ENCODE measurements at places on chromosomes 11 and 22.

- no peak for DNase-seq
Measured at GRCh38 chr22:39815932-39816331, 77.6 kb downstream of the ENTHD1 start.

DNA sequence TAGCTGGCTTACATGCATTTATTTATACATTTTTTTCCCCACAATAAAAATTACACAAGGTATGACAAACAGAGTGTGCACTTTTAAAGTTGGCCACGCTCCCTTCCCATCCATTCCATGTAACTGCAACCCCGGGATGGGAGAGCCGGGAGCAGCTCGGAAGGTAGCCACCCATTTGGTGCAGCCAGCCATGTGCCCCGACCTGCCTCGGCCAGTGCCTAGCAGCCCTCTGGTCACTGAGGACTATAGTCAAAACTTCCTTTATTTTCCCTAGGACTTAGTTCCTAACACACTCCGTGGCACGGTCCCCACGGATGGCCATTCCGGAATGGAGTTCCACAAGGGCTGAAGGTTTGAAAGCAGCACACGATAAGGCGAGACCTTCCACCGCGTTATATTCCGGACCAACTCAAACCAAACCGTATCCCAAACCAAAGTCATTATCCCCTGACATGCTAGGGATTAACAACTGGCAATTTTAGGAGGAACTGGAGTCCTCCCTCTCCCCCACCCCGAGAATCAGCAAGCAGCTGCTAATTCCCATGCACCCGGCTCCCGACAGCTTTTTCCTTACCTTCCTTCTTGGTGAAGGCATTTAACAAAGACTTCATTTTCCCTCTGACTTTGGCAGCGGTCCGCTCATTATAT lies 426.4 kb downstream of the SHANK2 start:
- no peak for DNase-seq

DNA sequence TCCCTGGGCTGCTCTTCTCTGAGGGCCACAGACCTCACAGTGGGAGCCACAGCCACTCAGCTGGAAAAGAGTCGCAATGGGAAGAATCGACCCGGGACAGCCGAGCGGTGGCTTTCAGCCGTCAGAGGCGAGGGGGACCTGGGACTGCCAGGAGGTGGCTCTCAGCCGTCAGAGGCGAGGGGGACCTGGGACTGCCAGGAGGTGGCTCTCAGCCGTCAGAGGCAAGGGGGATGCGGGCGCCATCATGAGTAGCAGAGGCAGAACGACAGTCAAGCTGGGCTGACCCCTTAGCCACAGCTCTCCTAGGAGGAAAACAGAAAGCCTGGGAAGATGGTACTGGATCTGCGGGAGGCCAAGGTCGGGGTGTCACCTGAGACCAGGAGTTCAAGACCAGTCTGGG lies 14.9 kb upstream of the MUC2 start:
- DNase-seq, result no peak

- no peak for DNase-seq
Measured at GRCh38 chr22:20216863-20217499, 51.1 kb downstream of the RTN4R start.

GRCh38 chr11:87859636-87860035 lies 315.6 kb downstream of the RAB38 start:
- no peak for DNase-seq

GRCh38 chr11:67022341-67022933 lies 497 bp upstream of the SYT12 start:
- DNase-seq, result no peak

GRCh38 chr11:76763573-76764346 lies 19.4 kb upstream of the TSKU start:
- no peak for DNase-seq

DNA sequence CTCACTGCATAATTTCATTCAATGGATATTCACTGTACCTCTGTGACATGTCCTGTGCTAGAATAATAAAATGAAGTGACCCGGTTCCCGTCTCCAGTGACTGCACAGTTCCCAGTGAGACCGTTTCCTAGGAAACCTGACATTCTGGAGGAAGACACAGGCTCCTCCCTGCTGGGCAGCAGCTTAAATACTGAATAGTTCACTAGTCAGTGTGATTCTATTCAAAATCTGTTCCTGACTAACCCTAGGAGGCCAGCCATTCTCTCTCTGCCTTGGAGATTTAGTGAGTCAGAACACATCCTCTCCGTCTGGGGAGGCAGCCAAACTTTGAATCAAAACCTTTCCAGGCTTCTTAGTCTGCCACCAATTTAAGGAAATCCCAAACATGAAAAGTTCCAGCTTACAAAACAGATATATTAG lies 11.3 kb downstream of the TRIM66 start:
- DNase-seq, result peak; percentile 54

GRCh38 chr11:94017446-94017845 lies 3.7 kb upstream of the HEPHL1 start:
- no peak for DNase-seq

All from cerebellar nuclear complex (tissue), 1 donor.